Purkinje cell (primary cell): ENCODE measurements at places on chromosomes 6 and 20. TPM values are rescaled to one million over a fixed set of nuclear protein-coding genes. Genes with fewer than 3 reads are reported as not detected.

The SLPI gene
- polyA plus RNA-seq: not detected in 2 replicates

The TMEM217 gene
- 0.34 and 4.2 TPM in 2 replicates for polyA plus RNA-seq

The TNXB gene
- polyA plus RNA-seq: not detected in 2 replicates

The C20orf204 gene
- polyA plus RNA-seq: not detected in 2 replicates

The MCHR2 gene
- not detected in 2 replicates for polyA plus RNA-seq

The KIF25 gene
- 5.7 and 13.7 TPM in 2 replicates for polyA plus RNA-seq

The DNAH8 gene
- not detected in 2 replicates for polyA plus RNA-seq

The PROCR gene
- polyA plus RNA-seq: 62.1 and 84.1 TPM in 2 replicates

The CYP21A2 gene
- polyA plus RNA-seq: 0.20 TPM in 1 of 2 replicates, not detected in the other
